ENCODE measurements at places on chromosomes 1 and 21.

DNA sequence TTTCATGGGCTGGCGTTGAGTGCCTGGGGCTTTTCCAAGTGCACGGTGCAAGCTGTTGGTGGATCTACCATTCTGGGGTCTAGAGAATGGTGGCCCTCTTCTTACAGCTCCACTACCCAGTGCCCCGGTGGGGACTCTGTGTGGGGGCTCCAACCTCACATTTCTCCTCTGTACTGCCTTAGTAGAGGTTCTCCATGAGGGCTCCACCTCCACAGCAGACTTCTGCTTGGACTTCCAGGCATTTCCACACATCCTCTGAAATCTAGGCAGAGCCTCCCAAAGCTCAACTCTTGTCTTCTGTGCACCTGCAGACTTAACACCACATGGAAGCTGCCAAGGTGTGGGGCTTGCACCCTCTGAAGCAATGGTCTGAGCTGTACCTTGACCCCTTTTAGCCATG is 82.1 kb downstream of the CCDC18 start:
- H3K4me3 ChIP-seq = no peak overlapping the region
- no peak overlapping the region for H3K27ac ChIP-seq
- peaks cover 64% of the 10 kb centered on the region for H3K36me3 ChIP-seq
- no peak for DNase-seq
- no peaks in the 10 kb centered on the region for H3K4me1 ChIP-seq

- peaks cover 27% of the 10 kb centered on the region for H3K36me3 ChIP-seq
- H3K27me3 ChIP-seq = no peaks in the 10 kb centered on the region
- no peak overlapping the region for H3K27ac ChIP-seq
- no peak for DNase-seq
Observed at GRCh38 chr1:23062271-23062670, 43.0 kb downstream of the KDM1A start.

- peaks cover 16% of the 10 kb centered on the region for H3K27me3 ChIP-seq
- no peak overlapping the region for H3K27ac ChIP-seq
- H3K36me3 ChIP-seq = no peaks in the 10 kb centered on the region
- no peak overlapping the region for H3K4me3 ChIP-seq
- no peak for DNase-seq
Observed at GRCh38 chr1:230350208-230350921, 75.8 kb downstream of the PGBD5 start.

GRCh38 chr1:225889743-225890142 is 797 bp upstream of the LEFTY1 start:
- H3K27ac ChIP-seq = no peak overlapping the region
- DNase-seq = no peak
- no peak overlapping the region for H3K4me3 ChIP-seq
- peaks cover 47% of the 10 kb centered on the region for H3K27me3 ChIP-seq
- H3K4me1 ChIP-seq = peaks cover 29% of the 10 kb centered on the region

GRCh38 chr1:183097438-183098051 is 74.3 kb downstream of the LAMC1 start:
- no peaks in the 10 kb centered on the region for H3K4me1 ChIP-seq
- H3K4me3 ChIP-seq = no peak overlapping the region
- peaks cover 16% of the 10 kb centered on the region for H3K27me3 ChIP-seq
- no peaks in the 10 kb centered on the region for H3K36me3 ChIP-seq
- DNase-seq = no peak

DNA sequence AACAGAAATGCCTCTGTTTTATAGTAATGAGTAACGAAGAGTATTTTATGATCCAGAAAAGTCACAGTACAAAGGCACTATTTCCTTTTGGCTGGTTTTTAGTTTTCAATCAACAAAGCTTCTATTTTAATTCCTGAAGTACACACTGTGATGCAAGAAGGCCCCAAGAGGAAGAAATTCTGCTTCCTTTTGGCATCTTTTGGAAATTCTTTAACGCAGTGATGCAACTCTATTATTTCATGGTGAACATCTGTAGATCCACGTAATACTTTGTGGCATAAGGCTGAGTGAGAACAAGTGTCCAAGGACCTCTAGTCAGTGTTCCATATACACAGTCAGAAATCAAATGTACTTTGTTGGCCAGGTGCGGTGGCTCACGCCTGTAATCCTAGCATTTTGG is 137.5 kb downstream of the TGFB2 start:
- no peak overlapping the region for H3K4me3 ChIP-seq
- H3K27me3 ChIP-seq = no peaks in the 10 kb centered on the region
- H3K36me3 ChIP-seq = no peaks in the 10 kb centered on the region

DNA sequence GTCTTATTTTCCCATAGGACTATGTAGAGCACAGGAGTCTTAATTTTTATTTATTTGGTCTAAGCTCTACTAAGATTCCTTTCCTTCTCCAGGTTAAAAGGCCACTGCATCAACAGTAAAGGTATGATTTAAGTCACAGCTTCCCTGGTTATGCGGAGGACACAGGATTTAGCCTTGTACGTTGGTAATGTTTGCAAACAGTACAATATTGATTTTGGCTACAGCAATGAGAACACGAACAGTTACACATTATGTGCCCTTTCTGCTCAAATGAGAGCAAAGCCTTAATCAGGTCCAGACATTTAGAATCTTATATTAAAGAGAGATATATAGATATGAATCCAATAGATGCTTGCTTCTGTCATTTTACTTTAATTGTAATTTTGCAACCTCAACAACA is 264.0 kb downstream of the NUF2 start:
- H3K36me3 ChIP-seq = no peaks in the 10 kb centered on the region
- no peak for DNase-seq
- no peaks in the 10 kb centered on the region for H3K4me1 ChIP-seq
- no peak overlapping the region for H3K27ac ChIP-seq
- no peaks in the 10 kb centered on the region for H3K27me3 ChIP-seq
- H3K4me3 ChIP-seq = no peak overlapping the region

DNA sequence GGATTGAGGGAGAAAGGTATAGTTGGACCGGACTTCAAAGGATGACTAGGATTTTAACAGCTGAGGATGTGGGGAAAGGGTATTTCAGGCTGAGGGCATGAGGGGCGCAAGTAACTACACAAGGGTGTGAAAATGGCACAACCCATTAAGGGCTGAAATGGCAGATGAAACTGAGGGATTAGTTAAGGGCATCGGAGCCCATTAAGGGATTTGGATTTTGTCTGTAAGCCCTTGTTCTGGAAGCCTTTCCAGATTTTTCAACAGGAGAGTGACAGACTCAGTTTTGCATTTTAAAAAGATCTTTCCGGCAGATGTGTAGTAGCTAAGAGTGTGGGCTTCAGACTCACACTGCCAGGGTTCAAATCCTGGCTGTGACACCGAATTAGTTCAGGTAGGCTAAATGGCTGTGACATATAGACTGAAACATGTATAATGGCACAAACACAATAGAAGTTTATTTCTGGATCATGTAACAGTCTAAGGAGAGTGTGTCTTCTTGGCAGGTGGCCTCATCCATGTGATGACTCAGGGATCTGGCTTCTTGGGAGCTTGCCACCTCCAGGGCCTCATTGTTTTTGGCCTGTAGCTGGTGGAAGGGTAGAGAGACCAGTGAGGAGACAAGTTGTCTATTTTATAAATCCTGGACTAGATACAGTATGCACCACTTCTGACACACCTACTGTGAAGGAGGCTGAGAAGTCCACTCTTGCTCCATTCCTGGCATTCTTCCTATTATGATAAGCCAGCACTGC is 49.6 kb downstream of the UBE2T start:
- peaks cover 18% of the 10 kb centered on the region for H3K4me1 ChIP-seq
- DNase-seq = no peak
- H3K27me3 ChIP-seq = peaks cover 28% of the 10 kb centered on the region
- H3K36me3 ChIP-seq = no peaks in the 10 kb centered on the region
- no peak overlapping the region for H3K4me3 ChIP-seq
- no peak overlapping the region for H3K27ac ChIP-seq

DNA sequence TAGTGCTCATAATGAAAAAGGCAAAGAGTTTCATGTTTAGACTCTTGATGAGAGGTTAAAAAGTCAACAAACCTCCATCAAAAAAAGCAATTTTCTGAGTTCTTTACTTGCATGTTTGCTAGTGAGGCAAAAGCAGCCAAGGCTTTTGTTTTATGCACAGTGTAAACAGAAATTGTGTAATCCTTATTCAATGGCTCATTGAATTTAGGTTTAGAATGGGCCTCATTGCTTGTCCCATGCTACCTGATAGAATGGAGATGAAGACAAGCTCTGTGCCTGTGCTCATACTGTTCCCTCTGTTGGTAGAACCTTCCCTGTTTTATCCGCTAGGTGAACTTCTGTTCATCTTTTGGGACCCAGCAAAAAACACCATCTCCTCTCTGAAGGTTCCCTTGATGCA is 10.0 kb upstream of the LRRC8D start:
- no peak overlapping the region for H3K27ac ChIP-seq
- peaks cover 10% of the 10 kb centered on the region for H3K4me1 ChIP-seq
- peaks cover 42% of the 10 kb centered on the region for H3K27me3 ChIP-seq

GRCh38 chr1:154198756-154199562 is 7.1 kb upstream of the TPM3 start:
- peak; percentile 54 for DNase-seq
- no peaks in the 10 kb centered on the region for H3K4me1 ChIP-seq
- no peak overlapping the region for H3K4me3 ChIP-seq

DNA sequence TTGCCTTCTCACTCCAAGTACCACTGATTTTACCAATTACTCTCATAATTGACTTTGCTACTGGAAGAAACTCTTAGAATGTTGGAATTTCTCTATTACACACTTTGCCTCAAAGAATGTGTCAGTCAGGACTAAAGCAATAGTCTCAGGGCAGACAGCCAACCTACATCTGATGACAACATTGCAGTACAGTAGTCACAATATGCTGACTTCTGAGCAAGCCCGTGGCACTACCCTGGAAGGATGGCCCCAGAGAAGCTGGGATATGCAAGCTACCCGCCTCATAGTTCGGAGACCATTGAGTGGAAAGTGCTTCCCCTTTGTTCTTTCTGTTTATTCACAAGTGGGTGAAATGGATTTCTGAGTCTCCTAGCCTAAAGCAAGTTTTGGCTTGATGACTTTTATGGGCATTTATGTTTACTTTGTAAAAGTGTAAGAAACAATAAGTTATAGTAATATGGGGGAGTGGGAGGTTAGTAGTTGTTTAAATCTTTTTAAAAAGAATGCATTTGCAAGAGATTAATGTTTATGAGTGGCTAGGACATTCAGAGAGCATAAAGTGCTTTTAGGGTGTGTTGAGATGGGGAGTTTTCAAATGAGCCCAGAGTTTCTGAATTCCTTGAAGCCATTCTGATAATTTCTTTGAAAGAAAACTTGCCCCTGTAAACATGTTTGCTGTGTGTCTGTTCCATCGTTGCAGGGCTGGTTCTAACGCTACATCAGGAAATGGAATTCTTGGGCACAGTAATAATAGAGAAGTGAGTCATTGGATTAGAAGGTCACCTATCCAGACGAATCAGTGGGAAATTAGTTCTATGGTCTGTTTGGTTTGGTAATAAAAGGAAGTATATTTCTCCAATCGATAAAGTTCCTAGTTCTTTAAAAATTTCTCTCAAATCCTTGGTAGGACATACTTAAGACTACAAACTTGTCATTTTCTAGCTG is 63.8 kb downstream of the LMO4 start:
- DNase-seq = no peak
- H3K27me3 ChIP-seq = peaks cover 15% of the 10 kb centered on the region
- H3K4me1 ChIP-seq = no peaks in the 10 kb centered on the region
- no peak overlapping the region for H3K4me3 ChIP-seq

DNA sequence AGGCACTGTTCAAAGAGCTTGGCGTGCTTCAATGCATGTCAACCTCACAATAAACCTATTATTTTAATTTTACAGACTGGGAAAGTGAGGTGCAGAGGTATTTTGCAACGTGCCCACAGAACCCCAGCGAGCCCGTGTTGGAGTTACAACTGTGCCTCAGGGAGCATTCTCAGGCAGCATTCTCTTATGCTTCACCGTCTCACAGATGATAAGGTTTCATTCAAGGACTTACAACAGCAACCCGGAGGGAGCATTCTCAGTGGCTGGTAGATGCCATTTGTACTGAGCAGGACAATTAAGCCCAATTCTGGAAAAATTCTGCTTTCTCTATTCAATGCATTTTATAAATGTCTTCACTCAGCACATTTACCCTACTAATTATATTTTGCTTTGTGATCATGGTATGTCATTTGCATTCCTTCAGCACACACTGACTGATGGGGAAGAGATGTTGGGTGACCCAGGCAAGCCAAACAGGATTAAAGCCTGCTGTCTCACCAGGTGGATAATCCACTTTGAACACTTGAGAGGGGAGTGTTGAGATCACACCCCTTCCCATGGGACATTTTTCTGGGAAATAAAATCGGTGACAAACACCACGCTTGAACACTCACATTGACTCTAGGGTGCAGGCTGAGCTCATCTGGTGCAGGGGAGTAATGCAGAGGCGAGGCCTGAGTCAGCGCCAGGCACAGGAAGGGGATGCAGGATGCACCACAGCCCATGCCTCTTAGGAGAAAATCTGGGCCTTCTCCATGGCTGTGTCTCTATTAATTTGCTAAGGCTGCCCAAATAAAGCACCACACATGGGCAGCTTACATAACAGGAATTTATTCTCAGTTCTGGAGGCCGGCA is 113.9 kb downstream of the CLIC6 start:
- DNase-seq = no peak
- H3K27ac ChIP-seq = no peak overlapping the region

GRCh38 chr1:228979774-228980173 is 244.5 kb downstream of the RHOU start:
- peaks cover 9% of the 10 kb centered on the region for H3K27me3 ChIP-seq
- DNase-seq = no peak

GRCh38 chr1:44810101-44810761 is 1.9 kb downstream of the BTBD19 start:
- H3K27me3 ChIP-seq = no peaks in the 10 kb centered on the region
- H3K4me1 ChIP-seq = peaks cover 81% of the 10 kb centered on the region
- H3K36me3 ChIP-seq = peaks cover 48% of the 10 kb centered on the region
- no peak overlapping the region for H3K4me3 ChIP-seq
- H3K27ac ChIP-seq = peak overlapping the region; percentile 99

DNA sequence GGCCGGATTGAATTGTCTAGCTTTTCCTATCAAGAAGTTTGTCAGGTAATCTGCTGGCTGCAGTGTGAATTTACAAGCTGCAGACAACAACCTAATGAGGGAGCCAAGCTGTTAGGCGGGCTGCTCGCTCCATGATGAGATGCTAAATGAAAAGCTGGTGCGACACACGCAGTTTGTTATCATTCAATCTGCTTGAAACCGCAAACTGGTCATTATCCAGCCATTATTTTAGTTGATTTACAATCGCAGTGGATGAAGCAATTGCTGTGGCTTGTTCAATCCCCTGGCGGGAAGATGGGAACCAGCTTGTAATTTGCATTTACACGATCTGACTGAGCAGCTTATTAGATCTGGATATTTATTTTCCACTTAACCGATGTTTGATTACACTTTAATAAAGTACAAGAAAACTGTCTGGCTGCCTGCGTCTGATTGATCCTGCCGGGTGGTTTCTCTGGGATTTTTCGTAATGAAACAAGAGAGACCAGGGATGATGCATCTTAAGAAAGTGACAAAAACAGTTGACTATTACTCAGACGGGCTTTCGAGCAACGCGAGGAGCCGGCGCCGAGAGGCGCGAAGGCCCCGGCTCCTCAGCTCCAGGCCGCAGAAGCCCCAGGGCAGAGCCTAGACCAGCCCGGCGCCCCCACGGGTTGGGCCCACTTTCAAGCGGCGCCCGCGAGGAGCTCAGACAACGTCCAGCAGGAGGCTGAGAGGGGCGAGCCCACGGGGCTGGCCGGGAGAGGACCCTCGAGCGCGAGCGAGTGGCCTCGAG is 118.0 kb upstream of the BARHL2 start:
- H3K27ac ChIP-seq = no peak overlapping the region
- no peaks in the 10 kb centered on the region for H3K36me3 ChIP-seq
- no peak overlapping the region for H3K4me3 ChIP-seq
- peaks cover 87% of the 10 kb centered on the region for H3K27me3 ChIP-seq
- DNase-seq = no peak

- peaks cover 27% of the 10 kb centered on the region for H3K27me3 ChIP-seq
- peaks cover 4% of the 10 kb centered on the region for H3K36me3 ChIP-seq
- DNase-seq = no peak
- no peak overlapping the region for H3K4me3 ChIP-seq
- H3K27ac ChIP-seq = no peak overlapping the region
- peaks cover 10% of the 10 kb centered on the region for H3K4me1 ChIP-seq
Observed at GRCh38 chr1:27686223-27686990, 14.4 kb upstream of the IFI6 start.

Data from activated naive CD4-positive, alpha-beta T cell treated with anti-CD3 and anti-CD28 coated beads, Interleukin-2, amount 10 ng/mL, durations not matched to agents 7 days and 5 days (primary cell).